ENCODE measurements at places on chromosomes 7 and 10. TPM values are rescaled to one million over a fixed set of nuclear protein-coding genes. Genes with fewer than 3 reads are reported as not detected.

GRCh38 chr10:3886191-3886590, 101.2 kb upstream of the KLF6 start:
- no peak for DNase-seq

- no peak for DNase-seq
These were observed 178.6 kb downstream of the RPS24 start for GRCh38 chr10:78212060-78212785.

Gene DNAH11
- total RNA-seq, result 0.15 TPM

GRCh38 chr7:1095621-1096155, 7.8 kb downstream of the GPER1 start:
- DNase-seq, result no peak

DNA sequence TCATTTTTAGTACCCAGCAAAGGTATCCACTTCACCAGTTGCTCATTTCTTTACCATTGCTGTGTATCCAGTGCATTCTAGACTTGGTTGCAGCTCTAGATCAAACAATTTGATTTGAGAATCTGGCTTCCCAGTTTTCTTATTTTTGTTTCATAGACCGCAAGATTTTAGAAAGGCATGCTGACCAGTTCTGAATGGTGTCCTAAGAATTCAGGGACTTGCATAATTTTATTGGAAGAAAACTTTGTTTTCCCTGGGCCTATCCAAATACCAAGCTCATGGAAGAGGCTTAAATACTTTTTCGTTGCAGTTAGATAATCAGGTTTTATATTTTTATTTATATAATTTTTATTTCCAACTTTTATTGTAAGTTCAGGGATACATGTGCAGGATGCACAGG, 58.3 kb downstream of the BICC1 start:
- DNase-seq, result no peak

GRCh38 chr7:144384555-144385245, 18.8 kb downstream of the NOBOX start:
- DNase-seq, result peak; percentile 48

GRCh38 chr10:23067939-23068775, 27.2 kb upstream of the MSRB2 start:
- DNase-seq, result peak; percentile 91
